ENCODE measurements at places on chromosomes 12 and 14.

DNA sequence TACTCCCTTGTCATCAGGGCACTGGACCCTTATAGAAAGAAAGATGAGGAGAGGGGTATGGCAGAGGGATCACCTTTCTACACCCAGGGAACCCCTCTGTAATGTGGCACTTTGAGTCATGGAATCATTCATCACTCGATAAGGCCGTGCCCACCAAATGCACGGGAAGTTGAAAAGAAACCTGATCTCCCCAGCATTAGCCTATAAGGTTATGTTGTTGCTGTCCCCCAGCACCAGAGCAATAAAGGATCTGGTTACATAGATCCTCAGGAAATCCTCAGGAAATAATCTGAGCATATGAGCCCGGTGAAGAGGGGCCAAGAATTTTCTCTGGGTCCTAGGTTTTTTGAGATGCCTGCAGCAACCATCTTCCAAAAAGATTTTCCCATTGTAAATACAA lies 148.8 kb upstream of the CRY1 start:
- no peak for DNase-seq

DNA sequence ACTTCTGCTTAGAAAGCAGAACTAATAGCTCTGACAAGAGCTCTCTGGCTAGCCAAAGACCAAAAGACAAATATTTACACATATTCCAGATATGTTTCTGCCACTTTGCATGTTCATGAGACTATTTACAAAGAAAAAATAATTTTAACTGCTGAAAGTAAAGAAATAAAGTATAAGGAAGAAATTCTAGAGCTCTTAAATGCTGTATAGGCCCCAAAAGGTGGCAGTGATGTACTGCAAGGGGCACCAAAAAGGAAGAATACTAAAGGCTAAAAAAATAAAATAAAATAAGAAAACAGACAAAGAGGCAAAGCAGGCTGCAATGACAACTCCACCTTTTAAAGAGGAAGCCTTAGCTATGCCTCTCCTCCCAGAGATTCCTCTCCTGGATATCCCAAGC lies 23.0 kb downstream of the KLRK1 start:
- peak; percentile 45 for DNase-seq

GRCh38 chr14:29821242-29821641 lies 106.4 kb downstream of the PRKD1 start:
- DNase-seq = no peak

DNA sequence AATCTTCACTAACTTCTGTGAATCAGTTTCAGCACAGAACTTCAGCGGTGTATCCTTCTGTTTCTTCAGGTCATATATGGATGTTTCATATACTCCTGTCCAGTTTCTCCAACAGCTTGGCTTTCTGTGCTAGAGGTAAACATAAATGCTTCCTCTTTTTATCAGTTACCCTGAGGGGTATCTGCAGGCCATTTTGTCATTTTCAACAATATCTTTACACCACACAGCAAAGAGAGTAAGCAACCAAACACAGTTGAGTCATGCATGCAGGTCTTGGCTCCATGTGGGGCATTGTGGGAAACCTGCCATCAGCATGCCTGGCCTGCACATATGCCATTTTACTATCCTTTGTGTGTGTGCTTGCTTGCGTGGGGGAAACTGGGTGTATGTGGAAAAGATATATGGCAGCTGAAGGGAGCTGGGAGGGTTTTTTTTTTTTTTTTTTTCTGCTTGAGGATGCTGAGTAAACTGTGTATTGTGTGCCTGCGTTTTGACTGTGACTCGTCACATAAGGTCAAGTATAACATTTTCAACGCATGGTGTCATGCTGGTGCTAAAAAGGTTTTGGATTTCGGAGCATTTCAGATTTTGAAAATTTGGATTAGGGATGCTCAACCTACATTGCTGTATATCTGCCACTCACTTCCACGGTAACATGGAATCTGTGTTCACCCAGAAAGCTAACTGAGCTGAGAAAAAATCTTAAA lies 56.1 kb upstream of the YARS2 start:
- no peak for DNase-seq

DNA sequence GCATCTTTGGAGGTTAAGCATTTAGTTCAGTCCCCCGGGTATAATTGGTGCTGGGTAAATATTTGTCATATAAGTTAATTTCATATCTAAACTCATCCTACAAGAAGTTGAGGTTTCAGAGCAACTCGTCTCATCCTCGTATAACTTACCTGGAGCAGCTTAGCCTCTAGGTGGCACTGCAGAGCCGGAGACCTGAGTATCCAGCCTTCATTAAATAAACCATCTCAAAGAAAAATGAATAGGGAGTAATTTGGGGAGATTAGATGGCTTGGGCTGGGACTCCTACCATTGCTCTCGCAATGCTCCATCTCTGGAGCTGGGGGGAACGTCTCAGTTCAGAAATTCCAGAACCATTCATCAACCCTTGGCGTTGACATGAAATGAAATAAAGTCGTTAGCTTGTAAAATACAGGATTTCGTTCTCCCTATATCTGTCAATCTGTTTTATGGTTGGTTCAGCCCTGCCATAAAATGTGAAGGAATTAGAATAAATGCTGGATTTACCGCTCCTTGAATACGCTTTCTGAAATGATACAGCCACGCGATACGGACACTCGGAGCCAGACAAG lies 122.9 kb upstream of the TMEM132D start:
- no peak for DNase-seq

DNA sequence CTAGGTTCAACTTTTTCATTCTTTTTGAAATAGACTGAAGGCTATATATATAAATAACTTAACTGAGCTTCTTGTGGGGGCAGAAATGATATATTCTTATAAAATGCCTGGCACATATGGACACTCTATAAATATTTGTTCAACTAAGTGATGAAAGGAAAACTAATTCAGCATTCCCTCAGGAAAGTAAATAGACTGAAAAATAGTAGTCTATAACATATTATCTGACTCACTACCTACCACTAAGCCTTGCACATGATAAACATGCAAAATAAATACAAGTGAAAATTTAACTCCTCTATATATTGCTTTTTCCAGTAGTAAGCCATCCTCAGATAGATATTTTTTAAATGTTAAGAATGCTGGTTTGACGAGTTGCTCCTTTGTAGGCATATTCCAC lies 15.7 kb upstream of the BMAL2 start:
- DNase-seq = no peak

DNA sequence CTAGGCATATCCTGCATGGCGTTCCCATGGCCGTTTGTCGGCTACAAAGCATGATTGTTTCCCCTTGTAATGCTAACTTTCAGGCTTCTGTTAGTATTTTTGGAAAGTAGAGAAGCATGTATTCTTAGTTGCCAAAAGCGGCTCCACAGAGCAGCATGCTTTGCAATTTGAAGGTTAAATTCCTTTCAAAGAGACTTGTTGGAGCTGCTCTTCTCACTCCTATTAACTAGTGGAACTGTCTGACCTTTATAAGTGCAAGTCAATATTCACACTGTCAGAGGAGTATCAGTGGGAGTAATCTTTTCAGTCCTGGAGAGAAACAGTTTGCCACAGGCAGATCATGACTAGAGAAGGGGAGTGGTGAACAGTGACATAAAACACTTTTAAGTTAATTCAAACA lies 656.1 kb upstream of the NOVA1 start:
- no peak for DNase-seq

GRCh38 chr14:76498976-76499375 lies 123.0 kb downstream of the ESRRB start:
- DNase-seq = no peak

DNA sequence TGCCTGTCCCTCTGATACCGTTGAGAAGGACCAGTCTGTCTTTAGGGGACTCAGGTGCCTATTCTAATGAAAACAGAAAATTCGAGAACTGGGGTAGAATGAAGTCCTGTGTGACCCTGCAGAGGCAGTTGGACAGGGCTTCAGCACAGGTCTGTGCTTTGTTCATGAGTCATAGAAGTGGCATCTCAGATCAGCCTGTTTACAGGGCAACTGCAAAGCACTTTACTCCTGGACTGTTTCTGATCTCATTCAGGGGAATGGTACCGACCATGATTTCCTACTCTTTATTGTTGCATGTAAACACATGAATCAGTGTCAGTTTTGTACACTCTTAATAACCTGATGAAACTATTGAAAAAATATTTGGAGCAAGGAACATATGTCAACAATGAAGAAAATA lies 1517.0 kb downstream of the AACS start:
- DNase-seq = no peak

DNA sequence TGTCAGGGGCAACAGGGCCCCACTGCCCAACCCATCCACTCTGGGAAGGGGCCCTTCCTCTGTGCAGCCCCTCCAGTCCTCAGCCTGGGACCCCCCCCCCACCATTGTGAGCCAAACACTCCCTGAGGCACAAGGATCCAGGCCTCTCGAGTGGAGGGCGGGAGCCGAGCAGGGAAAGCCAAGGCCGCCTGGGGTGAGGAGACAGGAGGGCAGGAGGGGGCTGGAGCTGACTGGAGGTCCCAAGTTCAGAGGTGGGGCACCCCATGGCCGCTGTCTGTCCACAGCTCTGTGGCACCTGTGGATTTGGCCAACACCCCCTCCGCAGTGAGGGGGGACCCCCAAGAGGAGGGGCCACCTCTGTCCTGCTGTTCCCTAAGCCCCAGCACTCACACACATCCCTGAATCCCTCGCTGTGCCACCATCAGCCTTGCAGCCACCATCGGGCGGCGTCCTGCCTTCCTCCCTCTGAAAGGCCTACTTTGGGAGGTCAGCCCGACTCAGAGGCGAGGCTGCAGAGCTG lies 25.4 kb upstream of the C14orf180 start:
- no peak for DNase-seq

DNA sequence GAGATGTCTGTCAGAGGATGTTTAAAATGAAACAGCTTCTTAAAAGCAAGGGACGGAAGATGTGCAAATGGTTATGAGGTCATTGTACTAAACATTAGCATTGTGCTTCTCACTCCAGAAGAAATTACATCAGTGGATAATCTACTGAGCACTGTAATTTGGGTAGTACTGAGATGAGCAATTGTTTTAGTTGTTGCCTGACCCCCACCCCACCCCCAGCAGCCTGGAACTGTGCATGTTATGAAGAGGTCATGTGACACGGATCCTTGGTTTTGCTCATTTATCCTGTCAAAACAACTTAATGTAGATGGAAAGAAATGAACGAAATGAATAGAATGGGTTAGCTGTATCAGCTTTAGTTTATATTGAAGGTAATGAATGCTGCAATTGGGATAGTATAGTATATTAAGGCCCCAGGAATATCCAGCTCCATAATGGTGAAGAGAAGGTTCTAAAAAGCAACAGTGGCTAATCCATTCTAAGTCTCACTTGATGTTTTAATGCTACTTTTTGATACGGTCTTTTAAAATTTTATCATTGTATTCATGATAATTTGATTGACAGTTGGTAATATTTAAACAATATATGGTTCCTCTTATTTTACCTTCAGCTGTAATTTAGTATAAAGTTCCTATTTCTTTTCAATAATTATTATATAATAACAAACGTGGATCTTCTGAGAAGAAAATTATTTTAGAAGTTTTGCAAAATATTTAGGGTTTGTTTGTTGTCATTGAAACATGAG lies 58.5 kb downstream of the WNK1 start:
- DNase-seq = peak; percentile 20

DNA sequence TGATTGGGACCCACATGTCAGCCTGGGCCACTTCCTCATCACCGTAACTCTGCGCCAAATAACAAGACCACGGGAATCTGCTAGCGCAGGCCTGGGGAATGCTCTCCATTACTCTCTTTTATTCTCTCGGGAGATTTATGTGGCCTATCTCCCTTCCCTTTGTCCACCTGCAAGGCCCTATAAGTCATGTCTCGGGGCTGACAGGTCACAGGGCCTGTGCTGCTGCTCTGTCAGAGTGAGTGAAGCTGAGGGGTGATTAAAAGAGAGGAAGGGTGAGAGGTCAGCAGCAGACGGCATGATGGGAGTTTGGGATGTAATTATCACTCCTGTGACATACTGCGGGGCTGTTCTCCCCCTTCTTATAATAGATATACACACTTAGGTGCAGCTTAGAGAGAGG lies 26.2 kb upstream of the GPATCH2L start:
- DNase-seq = no peak

DNA sequence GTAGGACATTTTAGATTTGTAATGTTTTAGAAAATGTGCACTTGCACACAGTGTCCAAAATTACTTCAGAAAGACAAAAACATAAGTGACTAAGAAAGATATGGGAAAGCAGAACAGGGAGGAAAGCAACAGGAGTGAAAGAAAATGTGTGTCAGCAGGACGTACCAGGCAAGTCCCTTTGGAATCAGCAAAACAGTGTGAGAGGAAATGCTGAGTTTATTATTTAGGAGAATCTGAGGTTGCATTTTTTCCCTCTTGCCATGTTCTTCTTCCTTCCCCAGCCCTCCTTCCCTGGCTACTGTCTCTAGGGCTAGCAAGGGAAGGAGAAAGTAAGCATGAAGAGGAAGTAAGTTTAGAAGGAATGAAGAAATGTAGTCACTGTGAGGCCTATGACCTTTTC lies 67.7 kb upstream of the CD163 start:
- DNase-seq = no peak

DNA sequence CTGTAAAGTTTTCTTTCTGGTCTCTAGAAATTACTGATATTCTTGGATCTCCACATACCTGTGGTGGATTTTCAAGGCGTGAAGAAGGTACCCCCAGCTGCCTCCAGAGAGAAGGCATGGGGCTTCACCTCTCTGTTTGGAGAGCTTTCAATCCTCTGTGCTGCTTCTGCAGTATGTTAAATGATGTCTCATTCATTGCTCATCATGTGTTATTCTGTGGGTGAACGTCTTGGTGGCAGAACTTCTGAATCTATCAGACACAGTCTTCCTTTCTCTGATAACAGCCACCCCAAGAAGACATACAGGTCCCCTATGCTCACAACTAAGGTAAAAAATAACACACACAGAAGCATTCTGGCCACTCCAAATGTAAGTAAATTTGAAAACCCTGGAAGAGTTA lies 221.3 kb upstream of the TMEM260 start:
- DNase-seq = no peak

GRCh38 chr12:66176105-66176900 lies 6.5 kb upstream of the TMBIM4 start:
- DNase-seq = peak; percentile 42

DNA sequence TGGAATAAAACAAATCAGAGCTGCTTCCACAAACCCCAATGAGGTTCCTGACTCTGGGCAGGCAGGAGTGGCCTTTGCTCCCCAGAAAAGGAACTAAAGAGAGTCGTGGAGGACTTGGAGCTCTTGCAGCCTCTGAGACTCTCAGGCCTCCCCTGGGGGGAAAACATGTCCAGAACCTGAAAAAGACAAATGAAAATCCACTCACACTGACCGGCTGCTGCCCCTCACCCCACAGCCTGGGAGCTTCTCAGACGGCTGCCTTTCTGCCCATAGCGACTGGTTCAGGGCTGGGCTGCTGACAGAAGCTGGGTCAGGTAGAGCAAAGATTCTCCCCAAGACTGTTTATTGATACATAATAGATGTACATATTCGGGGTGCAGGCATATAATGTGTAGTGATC lies 356.0 kb downstream of the ADGRD1 start:
- DNase-seq = no peak

- DNase-seq = no peak
Observed at GRCh38 chr14:34129927-34130552, 179.2 kb upstream of the EGLN3 start.

All from fibroblast of villous mesenchyme (primary cell).